ENCODE measurements at places on chromosomes 13 and 19.

DNA sequence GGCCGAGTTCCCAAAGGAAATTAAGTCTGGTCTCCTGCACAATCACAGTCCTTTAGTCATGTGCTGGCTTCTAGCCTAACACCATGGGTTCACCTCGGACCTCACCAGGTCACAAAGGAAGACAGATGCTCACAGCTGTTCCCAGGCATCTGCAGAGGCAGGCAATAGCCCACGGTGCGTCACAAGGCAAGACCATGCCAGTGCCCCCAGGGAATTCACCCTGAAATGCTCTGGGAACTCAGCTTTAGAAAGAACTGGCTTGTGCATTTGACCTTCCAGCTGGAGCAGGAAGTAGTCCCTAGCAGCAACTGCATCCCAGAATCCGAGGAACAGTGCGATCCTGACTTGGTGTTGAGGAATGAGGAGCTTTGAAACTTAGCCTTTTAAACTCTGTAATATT, 96.8 kb upstream of the WASF3 start:
- DNase-seq, result no peak

DNA sequence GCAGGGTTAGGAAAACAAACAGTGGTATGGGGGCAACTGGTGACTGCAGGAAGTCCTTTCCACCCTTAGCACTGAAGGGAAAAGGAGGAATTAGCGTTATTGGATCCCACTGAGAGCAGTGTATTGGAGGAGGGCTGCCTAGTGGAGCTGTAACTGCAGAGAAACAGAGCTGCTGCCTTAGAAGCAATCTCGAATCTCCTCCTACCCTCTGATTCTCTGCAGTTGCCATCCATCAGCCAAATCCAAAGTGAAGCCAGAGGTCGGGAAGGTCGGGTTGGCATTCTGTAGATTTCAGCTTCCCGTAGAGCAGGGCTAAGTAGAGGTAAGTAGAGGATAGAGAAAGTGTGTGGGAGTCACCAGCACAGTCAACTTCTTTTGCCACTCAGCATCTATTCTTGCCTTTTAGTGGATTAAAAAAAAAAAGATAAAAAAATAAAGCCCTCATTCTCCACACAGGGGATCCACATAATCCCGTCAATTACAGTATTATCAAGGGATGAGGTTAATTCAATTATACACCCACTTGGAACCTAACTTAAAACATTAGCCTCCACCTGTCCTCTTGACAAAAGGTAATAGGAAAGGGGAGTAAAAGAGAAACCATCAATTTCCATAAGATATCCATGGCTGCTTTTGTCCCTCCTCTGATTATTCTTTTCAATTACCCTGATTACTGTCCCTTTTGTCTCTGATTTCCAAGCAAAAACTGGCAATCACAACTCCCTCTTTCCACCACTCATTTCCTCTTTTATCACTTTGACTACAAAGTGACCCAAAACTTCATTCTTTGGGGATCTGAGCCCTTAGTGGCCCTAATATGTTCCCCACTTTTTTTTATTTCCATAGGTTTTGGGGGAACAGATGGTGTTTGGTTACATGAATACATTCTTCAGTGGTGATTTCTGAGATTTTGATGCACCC, 234.7 kb downstream of the RBM26 start:
- DNase-seq, result no peak

DNA sequence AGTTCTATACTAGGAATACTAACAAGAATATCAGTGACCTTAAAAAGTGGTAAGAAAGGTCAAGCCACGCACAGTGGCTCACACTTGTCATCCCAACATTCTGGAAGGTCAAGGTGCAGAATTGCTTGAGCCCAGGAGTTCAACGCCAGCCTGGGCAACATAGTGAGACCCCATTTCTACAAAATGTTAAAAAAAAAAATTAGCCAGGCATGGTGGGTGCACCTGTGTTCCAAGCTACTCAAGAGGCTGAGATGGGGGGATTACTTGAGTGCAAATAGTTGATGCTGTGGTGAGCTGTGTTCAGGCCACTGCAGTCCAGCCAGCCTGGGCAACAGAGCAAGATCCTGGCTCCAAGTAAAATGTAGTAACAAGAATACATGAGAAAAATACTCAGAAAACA, 61.8 kb downstream of the PCDH9 start:
- no peak for DNase-seq

GRCh38 chr19:29620931-29621351, 14.9 kb downstream of the POP4 start:
- peak; percentile 56 for DNase-seq

DNA sequence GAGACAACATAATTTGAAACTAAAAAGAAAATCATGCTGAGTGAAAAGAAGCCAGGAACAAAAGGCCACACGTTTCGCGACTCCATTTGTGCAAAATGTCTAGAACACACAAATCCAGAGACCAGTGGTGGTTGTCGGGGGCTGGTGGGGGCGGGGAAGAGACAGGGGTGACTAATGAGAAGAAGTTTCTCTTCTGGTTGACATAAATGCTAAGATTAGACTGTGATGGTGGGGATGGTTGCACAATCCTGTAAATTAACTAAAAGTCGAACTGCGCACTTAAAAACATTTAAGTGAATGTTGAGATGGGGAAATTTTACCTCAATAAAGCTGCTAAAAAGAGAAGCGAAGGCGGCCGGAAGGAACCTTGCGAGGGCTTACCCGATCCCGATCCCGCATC, 7.1 kb downstream of the AKAP8 start:
- no peak for DNase-seq

All from stimulated activated CD4-positive, alpha-beta T cell treated with anti-CD3 and anti-CD28 coated beads, Interleukin-2, amount 100 ng/mL, for 48 hours (primary cell).